GM03348 (cell line): ENCODE measurements at places on chromosomes 2 and 18.

DNA sequence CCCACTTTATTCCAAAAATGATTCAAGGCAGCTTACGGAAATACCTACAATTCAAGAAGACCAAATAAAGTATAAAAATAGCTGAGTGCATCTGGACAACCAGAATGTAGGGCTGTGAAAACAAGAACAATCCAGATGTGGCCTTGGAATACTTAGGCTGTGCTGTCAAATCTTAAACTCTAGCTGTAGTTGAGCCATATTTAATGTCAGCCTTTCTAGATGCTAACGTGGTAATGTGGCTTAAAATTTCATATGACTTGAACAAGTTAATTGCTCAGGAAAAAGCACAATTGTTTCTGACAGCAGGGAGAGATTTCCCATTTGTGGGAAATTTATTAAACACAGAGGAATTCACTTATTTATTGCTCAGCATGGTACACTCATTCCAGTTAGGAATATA lies 14.6 kb upstream of the NAPG start:
- DNase-seq = no peak

- peak; percentile 31 for DNase-seq
Observed at GRCh38 chr2:65292461-65293011, 64.9 kb downstream of the ACTR2 start.

DNA sequence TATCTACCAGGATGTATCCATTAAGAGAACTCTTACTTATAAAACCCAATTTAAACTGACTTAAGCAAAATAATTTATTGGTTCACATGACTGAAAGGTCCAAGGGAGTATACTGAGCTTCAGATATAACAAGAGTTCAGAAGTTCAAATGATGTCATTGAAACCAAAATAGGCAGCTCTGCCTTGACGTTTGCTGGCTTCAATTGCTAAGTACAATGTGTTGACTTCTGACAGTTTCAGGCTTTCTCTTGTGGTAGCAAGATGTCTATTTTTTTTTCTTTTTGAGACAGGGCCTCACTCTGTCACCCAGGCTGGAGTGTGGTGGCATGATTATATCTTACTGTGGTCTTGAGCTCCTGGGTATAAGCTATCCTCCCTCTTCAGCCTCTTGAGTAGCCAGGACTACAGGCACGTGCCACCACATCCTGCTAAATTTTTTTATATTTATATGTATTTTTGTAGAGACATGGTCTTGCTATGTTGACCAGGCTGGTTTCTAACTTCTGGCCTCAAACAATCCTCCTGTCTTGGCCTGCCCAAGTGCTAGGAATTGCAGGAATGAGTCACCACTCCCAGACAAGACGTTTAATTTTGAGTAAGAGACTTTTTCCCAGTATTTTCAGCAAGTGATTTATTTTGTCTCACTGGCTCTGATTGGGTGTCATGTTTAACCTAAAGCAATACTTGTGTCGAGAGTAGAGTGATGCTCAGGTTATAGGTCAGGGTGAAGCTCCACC lies 184.8 kb downstream of the NR4A2 start:
- DNase-seq = no peak

DNA sequence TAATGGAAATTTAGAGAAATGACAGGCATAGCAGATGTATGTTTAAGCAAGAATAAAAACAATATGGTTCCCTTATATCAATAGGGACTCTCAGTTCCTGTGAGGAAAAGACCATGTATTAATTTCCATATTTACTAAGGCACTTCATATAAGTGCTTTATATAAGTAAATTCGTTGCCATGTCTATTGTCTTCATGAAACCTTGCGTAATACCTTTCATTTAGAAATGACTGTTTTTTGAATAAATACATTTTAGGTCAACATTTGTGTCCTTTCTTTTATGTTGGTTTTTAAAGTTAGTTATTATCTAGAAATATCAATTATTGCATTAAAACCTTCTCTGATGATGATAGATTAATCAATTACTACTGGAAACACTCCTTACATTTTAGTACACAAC lies 83.3 kb downstream of the KCNS3 start:
- no peak for DNase-seq

DNA sequence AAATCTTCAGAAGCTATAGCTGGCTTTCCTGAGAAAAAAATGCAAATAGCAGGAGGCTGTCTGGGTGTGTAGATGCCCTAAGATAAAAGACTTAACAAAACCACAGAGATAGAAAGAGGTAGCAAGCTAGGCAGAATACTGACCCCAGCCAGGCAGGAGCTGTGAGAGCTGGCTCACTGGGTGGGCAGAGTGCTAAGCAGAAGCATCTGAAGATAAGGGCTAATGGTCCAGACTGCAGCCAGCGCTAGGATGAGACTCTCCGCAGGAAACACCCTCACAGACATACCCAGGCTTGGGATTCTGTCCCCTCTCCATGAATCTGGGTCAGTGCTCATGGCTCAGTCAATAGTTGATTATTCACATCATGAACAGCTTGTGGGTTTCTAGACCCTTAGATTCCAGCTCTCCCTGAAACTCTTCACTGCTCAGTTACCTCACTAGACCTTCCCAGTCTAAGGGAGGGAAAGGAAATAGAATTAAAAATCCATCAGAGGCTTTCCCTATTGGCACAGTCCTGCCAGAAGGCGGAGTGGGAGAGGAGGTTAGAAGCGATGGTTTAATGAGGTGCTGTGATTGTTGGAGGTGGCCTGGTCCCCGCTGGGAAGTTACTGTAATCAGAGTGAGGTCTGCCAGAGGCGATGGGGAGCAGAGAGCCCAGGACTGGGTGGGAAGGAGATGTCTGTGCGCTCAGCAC lies 21.4 kb upstream of the CCBE1 start:
- DNase-seq = peak; percentile 28

- DNase-seq = peak; percentile 74
Observed at GRCh38 chr2:143513081-143513480, 383.9 kb downstream of the ARHGAP15 start.

DNA sequence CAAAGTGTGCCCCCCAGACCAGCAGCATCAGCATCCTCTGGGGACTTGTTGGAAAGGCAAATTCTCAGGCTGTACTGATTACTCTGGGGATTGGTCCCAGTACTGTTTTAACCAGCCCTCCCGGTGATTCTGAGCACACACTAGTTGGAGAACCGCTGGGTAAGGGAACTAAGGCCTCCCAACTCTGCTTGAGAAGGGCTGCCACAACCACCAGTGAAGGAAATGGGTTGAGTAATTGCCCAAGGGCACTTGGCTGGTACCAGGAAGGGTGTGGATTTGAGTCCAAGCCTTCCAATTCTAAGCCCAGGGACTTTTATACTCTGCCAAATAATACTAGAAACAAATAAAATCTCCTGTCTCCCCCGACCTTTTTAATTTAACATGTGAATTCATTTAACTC lies 219.9 kb downstream of the SETBP1 start:
- DNase-seq = no peak

- peak; percentile 61 for DNase-seq
Observed at GRCh38 chr2:162301151-162301804, 17.2 kb downstream of the IFIH1 start.
